T-helper 17 cell (primary cell): ENCODE measurements at places on chromosomes 12 and 14.

DNA sequence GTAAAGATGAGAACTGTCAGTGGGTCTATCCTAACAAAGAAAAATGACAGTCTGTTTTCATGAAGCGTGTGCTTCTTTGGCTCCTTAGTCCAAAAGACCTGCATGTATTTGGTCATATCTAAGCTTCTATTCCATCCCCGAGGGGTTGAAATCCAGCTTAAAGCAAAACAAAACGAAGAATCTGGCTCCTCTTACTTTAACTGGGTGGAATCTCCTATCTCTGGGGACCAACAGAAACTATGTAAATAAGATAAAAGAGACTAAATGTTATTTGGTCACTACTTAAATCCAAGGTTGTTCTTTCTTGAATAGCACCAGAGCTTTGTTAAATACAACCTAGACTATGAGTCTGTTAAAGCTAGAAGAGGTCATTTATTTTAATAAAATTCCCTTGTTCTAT lies 9.4 kb downstream of the IGF1 start:
- no peak for DNase-seq

DNA sequence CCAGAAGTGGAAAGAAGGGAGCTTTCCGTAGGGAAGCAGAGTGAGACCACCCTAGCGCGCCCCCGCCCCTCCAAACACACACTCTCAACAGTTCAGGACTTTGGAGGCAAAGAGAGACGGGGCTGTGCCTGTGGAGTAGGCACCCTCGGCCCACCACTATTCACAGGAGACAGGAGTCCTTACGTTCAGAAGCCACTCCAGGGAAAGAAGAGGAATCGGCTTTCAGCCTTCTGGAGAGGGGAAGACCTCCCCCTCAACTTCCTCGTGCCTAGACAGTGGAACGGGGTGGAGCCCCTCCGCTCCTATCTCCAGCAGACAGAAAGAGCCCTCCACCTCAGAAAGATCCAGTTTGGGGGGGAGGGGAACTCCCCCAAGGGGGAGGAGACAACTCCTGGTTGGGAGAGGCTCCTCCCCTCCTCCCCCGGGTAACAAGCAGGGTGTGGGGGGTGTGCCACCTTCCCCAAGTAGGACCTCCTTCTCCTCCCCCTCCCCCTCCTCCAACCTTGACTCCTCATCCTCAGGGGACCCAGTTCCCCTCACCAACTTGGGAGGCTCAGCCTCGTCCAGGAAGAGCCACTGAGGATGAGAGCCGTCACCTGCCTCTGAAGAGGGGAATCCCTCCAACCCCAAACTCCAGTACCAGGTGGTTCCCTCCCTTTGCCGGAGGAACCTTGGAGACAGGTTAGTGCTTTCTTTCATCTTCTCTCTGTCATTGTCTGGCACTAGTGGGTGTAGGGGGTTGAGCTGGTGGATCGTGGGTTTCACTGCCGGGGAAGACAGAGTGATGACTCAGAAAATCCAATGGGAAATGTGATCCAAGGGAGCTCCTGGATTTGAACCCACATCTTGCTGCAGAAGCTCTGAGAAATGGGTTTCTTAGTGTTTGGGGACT lies 883 bp downstream of the FOXJ2 start:
- DNase-seq = no peak

DNA sequence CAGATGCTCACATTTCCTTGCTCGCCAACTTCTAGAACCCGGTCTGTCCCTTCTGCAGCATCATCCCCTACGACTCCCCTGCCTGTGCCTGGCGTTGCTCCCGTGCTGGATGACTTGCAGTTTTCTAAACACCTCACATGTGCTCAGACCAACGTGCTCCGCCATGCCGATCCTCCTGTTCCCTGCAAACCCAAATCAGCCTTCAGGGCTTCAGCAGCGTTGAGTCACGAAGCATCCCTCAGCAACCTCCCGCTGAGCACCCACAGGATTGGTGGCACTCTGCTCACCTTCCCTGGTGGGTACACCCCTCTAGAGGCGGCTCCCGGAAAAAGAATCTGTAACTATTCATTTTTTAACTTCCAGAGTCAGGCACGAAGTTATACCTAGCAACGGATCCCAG lies 2.8 kb upstream of the PIWIL1 start:
- no peak for DNase-seq

GRCh38 chr12:106141003-106141402 lies 2.2 kb upstream of the NUAK1 start:
- DNase-seq = no peak
